ENCODE measurements at places on chromosomes 6 and 20. TPM values are rescaled to one million over a fixed set of nuclear protein-coding genes. Genes with fewer than 3 reads are reported as not detected.

GRCh38 chr6:166382500-166382932, 224 bp downstream of the MPC1 start:
- DNase-seq = no peak

The CNBD2 gene
- total RNA-seq = 2.1 TPM

The LST1 gene
- total RNA-seq = not detected

The DLL1 gene
- total RNA-seq = 1.6 TPM

DNA sequence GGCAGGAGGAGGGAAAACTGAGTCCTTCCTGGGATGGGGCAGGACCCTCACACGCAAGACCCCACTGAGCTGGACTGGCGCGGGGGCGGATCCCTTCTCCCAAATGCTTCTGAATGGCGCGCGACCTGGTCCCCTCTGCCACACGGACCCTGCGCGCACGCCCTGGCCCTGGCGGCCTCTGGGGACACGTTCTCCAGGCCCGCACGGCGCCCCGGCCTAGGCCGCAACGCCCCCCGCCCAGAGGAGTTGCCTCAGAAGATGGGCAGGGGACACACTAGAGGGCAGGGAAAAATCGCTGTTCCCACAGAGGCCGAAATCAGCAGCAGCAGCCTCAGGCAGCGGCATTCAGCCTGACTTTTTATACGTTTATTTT, 45.2 kb upstream of the OSTM1 start:
- DNase-seq = no peak

- no peak for DNase-seq
Observed at GRCh38 chr6:103729658-103730057, 1130.1 kb downstream of the HACE1 start.

DNA sequence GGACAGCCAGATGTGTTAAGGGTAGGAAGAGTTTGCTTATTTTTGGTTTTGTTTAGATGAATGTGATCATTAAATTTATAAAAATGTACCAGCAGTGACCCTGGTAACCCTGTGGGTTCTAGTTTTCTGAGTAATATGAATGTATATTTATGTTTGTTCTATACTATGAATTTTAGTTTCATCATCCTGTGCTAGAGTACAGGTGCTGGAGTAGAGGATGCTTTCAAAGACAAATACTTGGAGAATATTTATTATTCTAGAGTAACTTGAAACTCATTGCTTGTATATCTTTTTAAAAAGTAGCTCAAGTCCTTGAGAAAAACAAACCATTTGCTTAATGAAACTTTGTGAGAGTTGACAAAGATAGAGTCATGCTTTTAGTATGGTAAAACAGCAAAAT, 7.8 kb downstream of the LRRC1 start:
- DNase-seq = no peak

DNA sequence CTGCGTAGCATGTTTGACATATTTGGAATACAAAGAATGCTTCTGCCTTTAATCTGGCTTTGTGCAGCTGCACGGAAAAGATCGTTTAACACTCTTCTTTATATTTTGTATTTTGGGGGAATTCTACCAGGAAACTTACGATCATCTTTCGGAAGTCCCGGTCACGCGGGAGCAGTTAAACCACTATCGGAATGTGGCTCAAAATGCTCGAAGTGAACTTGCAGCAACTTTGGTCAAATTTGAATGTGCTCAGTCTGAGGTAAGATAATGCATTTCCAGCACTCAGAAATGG, 42.3 kb downstream of the CCDC170 start:
- DNase-seq = no peak

The HCRTR2 gene
- 0.36 TPM for total RNA-seq

DNA sequence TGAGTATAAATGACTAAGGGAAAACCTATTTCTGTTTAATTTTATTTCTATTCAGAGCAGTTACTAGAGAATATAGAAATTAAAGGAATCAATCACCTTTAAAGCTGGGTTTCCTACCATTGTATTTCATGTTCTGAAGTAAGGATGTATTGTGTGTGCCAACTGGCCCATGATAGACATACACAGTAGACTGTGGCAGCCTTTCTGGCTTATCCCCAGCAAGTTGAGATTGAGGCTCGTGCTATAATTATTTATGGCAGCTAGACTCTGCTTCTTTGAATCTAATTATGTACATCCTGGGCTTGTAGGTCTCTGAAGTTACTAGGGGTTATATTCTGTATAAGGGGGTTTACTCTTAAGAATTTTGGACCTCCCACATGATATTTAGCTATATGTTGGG, 44.4 kb downstream of the ZNF292 start:
- DNase-seq = no peak

The CALHM5 gene
- total RNA-seq = 1.8 TPM

DNA sequence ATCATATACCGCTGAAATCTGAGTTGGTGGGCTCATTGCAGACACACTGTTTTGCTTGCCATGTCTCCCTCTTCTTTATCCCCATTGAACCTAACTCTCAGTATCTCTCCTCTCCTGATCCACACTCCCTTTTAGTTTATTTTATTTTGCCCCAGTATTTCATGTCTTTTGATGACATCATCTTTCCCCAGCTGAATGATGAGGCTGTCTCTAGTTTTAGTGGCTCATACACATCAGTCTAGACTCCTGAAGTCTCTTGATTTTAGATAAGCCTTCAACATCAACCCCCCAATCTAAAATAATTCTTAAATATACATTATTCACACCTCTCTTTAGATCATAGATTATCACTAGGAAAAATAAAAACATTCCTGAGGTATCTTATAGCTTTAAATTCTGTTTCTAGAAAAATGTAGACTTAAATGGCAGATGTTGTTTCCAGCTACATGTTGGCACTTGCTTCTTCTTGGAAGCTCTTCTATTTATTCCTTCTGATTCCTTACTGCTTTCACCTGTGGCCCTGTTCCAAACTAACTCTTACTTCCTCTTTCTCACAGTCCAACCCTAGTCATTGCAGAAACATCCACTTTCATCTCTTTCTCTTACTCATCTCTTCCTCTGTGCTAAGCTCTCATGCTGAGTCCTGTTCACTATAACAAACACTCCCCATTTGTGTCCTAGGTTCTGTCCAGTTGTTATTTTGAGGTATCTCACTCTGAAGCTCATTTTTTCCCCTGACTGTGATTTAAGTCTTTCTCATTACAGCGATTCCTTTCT, 191.9 kb upstream of the SLC35B3 start:
- peak; percentile 36 for DNase-seq

- no peak for DNase-seq
Observed at GRCh38 chr6:3946778-3947177, 97.6 kb downstream of the FAM50B start.

DNA sequence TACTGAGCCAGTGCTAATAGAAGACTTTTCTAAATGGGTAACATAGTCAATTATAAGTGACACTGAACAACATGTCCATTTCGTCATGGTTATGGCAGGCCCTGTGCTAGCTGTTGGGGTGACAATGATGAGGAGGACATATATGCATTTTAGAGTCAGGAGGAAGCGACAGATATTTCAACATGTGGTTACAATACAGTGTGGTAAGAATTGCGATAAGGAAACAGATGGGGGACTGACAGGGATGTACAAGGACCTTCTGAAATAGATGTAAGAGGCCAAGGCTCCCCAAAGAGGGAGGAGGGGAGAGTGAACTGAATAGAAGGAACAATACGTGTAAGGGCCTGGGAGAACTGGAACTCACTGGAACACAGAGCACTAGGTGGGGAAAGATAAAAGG, 11.7 kb downstream of the MMP24 start:
- no peak for DNase-seq

The C6orf58 gene
- total RNA-seq = not detected

DNA sequence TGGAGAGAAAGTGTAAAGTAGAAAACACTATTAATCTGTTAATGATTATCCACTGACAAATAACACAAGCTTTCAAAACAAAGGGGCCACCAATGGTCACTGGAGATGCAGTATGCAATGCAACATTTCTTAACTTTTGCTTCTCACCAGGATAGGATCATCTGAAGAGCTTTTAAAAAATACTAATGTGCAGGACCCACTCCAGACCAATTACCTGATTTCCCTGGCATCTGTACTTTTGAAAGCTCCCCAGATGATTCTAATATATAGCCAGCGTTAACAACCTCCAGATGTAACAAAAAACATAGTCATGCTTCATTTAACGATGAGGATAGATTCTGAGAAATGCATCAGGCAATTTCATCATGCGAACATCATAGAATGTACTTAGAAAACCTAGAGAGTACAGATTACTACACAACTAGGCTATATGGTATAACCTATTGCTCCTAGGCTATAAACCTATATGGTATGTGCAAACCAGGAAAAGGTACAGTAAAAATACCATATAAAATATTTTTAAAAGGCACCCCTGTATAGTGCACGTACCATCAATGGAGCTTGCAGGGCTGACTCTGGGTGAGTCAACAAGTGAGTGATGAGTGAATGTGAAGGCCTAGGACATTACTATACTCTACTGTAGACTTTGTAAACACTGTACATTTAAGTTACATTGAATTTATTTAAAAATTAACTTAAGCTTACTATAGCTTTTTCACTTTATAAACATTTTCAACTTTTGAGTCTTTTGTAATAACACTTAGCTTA, 69.2 kb downstream of the ATG5 start:
- DNase-seq = no peak

GRCh38 chr6:119077391-119077642, 1.1 kb downstream of the FAM184A start:
- DNase-seq = no peak

DNA sequence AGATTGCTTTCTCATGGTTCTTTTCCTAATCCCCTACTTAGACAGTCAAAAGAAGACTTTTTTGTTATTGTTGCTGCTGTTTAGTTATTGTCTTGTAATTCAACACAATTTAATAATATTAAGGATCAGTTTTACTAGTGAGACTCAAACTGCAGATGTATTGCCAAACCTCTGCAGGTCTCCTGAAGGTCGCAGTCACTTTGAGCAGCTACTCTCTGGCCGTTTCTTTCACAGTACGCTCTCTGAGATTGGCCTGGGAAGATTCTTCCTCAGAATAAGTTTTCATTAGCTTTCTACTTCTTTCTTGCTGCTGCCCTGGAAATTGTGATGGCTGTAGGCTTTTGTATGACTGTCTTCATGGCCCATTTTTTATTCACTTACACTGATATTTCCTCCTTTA, 930.8 kb downstream of the QKI start:
- no peak for DNase-seq

DNA sequence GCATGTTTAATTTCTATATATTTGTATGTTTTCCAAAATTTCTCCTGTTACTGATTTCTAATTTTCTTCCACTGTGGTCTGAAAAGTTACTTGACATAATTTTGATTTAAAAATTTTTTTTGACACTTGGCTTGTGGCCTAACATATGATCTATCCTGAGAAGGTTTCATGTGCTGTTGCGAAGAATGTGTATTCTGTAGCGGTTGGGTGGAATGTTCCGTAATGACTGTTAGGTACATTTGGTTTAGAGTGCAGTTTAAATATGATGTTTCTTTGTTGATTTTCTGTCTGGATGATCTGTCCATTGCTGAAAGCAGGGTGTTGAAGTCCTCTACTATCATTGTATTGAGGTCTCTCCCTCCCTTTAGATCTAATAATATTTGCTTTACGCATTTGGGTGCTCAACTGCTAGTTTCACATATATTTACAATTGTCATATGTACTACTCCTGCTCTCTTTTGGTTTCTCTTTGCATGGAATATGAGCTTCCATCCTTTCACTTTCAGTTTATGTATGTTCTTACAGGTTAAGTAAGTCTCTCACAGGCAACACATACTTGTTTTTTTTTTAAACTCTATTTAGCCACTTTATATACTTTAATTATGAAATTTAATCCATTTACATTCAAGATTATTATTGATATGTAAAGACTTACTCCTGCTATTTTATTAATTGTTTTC, 19.5 kb upstream of the EDN1 start:
- no peak for DNase-seq

DNA sequence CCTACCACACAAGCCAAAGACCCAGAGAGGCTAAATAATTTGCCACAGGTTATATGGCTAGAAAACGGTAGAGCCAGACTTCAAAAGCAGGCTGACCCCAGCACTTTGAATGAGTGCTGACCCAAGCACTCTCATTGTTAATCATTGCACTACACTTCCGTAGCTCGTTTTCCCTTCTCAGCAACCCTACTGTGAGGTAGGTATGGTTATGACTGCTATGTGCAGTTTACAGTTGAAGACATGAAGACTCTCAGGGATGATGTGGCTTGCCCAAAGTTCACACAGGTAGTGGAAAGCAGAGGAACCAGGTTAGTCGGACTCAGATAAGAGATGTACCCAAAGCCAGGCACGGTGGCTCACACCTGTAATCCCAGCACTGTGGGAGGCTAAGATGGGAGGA, 33.5 kb upstream of the RIMS4 start:
- no peak for DNase-seq

DNA sequence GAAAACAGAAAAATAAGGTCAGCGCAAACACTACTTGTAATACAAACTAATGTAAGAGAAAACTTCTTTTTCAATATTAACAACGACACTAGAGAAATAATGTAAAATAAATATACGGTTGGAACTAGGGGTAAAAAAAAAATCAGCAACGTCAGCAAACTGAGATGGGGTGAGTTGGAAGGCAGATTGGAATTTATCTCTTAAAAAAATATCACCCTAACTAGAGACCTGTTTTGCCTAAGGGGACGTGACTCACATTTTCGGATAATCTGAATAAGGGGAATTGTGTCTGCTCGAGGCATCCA, 705 bp upstream of the UTRN start:
- DNase-seq = no peak

GRCh38 chr20:45311589-45312211, 3.6 kb upstream of the MATN4 start:
- peak; percentile 17 for DNase-seq

GRCh38 chr6:146544616-146545182, 1.1 kb downstream of the RAB32 start:
- peak; percentile 59 for DNase-seq

The RUNX2 gene
- total RNA-seq = 26.1 TPM

The DEFB124 gene
- total RNA-seq = not detected

GRCh38 chr6:111764238-111765175, 108.7 kb downstream of the FYN start:
- DNase-seq = peak; percentile 61

The TRERF1 gene
- total RNA-seq = 8.6 TPM

The ENPP5 gene
- total RNA-seq = 1.4 TPM

The METTL24 gene
- total RNA-seq = 0.36 TPM

The TXNDC5 gene
- 202 TPM for total RNA-seq

GRCh38 chr20:35511814-35512420, 17.5 kb downstream of the C20orf173 start:
- DNase-seq = peak; percentile 35

The CFB gene
- total RNA-seq = 1.4 TPM

- DNase-seq = no peak
Observed at GRCh38 chr6:34157236-34157830, 11.4 kb upstream of the GRM4 start.

The MLN gene
- total RNA-seq = not detected

The THBS2 gene
- total RNA-seq = 260 TPM

The CALHM4 gene
- 0.20 TPM for total RNA-seq

- peak; percentile 83 for DNase-seq
Observed at GRCh38 chr6:25248123-25248522, 31.1 kb upstream of the CARMIL1 start.

- no peak for DNase-seq
Observed at GRCh38 chr6:53125276-53125675, 23.4 kb downstream of the GCM1 start.
